Panc1 (cell line): ENCODE measurements at places on chromosomes 5 and 9. TPM values are rescaled to one million over a fixed set of nuclear protein-coding genes. Genes with fewer than 3 reads are reported as not detected.

Gene ASTN2
- total RNA-seq = 3.9 TPM

Gene ADAMTS12
- 0.15 TPM for total RNA-seq

Gene LCN9
- total RNA-seq = not detected

Gene TAF1L
- not detected for total RNA-seq

Gene FOXD4L3
- total RNA-seq = not detected

Gene STC2
- total RNA-seq = 32.2 TPM

Gene SEMA6A
- total RNA-seq = 0.54 TPM

Gene SETD9
- total RNA-seq = 20.5 TPM

Gene SOX30
- total RNA-seq = not detected

Gene CCDC192
- not detected for total RNA-seq

DNA sequence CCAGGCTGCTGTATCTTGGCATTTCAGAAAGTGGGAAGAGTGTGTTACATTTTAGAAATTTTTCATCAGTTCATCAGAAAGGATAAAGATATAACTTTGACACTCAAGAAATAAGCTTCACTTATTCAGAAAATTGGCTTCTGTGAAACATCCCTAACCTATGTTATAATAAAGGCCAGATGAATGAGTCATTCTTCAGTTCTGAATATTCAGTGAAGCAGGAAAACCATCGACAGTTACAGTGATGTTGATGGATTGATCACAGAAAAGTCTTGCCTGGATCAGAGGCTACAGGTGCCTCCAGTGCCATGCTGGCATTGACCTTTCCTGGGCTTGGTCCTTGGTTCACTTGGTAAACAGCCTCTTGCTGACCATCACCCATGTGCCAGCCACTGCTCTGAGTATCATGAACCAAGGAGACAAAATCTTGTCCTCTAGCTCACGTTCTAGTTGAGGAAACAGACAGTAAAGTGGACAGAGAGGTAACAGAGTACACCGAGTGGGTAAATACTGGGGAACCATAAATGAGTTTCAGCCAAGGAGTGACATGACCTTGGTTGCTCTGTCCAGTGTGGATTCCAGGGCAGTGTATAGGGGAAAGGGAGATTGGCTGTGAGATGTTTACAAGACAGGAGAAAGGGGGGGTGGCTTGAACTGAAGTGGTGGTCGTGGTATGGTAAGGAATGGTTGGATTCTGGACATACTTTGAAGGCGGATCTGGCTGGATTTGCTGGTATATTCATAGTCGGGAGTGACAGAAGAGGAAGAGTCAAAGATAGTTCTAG, 98.6 kb downstream of the AMBP start:
- no peaks in the 10 kb centered on the region for H3K4me1 ChIP-seq
- no peak overlapping the region for H3K4me3 ChIP-seq
- no peak for DNase-seq

DNA sequence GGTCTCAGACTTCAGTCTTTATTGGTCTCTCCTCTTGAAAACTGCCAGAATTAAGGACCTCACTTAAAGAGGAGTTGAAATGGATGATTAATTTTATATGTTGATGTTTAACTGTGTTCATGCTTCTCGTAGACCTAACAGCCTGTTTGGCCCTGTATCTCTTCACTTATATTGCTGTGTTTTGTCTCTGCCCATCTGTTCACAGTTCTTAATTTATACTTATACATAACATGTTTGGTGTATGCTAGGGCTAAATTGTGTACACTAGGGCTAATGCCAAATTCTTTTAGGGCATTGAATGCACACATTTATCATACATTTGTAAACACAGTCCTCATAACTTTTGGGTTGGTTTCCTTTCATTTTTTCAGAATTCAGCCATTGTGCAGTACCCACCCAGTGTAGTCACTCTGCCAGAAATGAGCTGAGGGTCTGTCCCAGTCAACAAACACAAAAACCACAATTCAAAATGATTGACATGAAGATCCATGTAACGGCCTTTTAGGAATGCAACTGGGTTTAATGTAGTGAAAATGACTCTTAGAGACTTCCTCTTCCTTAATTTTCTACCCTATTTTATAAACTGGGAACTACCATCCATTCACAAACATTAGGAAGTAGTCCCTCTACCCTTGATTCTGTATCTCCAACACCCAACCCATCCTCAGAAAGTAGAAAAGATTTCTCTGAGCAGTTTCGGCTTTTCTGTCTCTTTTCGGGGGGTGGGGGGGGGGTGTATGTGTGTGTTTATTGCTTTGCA, 668.8 kb upstream of the KLF4 start:
- no peaks in the 10 kb centered on the region for H3K4me1 ChIP-seq
- no peak overlapping the region for H3K27ac ChIP-seq
- no peak overlapping the region for H3K4me3 ChIP-seq

DNA sequence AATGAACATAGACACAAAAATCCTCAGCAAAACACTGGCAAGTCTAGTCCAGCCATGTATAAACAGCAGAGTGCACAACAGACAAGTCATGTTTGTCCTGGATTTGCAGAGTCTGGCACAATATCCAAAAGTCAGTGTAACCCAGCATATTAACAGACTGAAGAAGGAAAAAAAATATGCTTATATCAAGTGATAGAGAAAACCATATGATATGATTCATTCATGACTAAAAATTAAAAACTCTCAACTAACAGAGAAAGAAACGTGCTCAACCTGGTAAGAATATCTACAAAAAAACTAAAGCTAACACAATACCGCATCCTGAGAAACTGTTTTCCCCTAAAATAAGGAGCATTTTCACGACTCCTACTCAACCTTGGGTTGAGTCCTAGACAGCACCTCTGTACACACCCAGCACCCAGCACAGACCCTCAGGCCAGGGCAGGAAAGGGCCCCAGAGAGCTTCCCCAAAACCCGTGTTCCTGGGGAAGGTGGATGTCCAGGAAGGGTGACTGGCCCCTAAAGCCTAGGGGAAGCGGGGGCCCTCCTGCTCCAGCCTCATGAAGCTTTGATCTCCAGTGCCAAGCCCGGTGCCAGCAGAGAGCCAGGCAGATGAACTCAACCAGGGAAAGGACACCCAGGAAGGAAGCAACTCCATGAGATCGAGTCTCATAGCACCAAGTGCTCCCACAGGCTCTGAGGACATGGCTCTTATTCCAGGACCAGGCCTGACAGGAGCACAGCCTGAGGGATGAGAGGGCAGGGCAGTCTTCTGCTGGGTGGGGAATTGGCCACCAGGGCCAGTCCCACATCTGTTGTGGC, 38.9 kb downstream of the ADAMTS2 start:
- no peaks in the 10 kb centered on the region for H3K4me1 ChIP-seq
- H3K36me3 ChIP-seq = no peaks in the 10 kb centered on the region
- no peak overlapping the region for H3K4me3 ChIP-seq
- no peak for DNase-seq

DNA sequence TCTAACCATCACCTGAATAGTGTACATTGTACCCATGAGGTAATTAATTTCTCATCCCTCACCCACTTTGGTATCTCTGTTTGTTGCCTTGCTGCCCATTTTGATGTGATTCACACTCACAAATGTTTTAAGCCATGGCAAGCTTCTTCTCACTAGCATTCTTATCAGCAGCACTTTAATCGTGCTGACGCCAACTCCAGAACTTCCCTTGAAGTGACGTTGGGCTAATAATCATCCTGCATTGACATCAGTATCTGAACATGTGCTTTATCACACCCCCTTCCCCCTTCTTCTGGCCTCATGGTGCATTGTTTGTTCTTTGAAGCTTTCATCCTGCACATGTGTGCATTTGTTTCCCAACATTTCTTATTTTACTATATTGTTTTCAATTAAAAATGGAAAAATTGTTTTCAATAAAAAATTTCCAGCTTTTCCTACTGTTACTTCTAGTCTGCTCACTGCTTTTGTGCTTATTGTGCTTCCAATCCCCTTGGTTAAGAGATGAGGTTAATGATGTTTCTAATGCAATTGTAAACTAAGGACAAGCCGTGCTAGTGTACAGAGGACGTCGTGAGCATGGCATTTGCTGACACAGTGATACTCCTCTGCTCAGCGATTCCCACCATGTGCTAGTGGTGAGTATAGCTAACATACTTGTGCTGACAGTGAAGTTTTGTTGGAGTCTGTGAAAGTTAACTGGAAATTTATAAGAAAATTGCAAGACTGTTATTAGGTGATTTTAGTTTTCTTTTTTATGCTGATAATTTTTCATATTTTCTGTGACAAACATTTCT, 238.5 kb downstream of the KDM4C start:
- H3K4me3 ChIP-seq = no peak overlapping the region
- no peak overlapping the region for H3K27ac ChIP-seq
- no peaks in the 10 kb centered on the region for H3K36me3 ChIP-seq
- no peaks in the 10 kb centered on the region for H3K4me1 ChIP-seq
- H3K27me3 ChIP-seq = no peaks in the 10 kb centered on the region

GRCh38 chr9:4489562-4489918, 728 bp upstream of the SLC1A1 start:
- no peaks in the 10 kb centered on the region for H3K4me1 ChIP-seq
- no peaks in the 10 kb centered on the region; the same call in 1 of the 2 replicates for H3K36me3 ChIP-seq
- no peak for DNase-seq
- H3K27me3 ChIP-seq = no peaks in the 10 kb centered on the region
- peak overlapping the region; percentile 33 for H3K4me3 ChIP-seq
- no peak overlapping the region for H3K27ac ChIP-seq

DNA sequence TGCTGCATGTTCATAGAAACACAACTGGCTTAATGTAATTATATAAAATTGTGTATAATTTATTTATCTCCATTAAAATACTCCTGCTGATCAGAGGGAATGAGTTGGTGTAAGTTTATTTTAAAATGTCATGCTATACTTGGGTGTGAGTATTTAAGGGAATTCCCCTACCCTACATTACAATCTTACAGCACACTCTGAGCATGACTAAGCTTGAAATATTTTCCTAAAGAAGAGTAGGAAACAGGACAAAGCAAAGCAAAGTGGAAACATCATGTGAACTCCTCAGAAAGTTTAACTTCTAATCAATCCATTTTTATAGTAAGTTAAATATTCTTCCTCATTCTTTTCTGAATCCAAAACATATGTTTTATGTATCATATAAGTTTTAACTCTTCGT, 1271.3 kb downstream of the EFNA5 start:
- no peaks in the 10 kb centered on the region for H3K36me3 ChIP-seq
- H3K27ac ChIP-seq = no peak overlapping the region
- no peak overlapping the region for H3K4me3 ChIP-seq
- no peaks in the 10 kb centered on the region for H3K4me1 ChIP-seq
- H3K27me3 ChIP-seq = no peaks in the 10 kb centered on the region
- DNase-seq = no peak

DNA sequence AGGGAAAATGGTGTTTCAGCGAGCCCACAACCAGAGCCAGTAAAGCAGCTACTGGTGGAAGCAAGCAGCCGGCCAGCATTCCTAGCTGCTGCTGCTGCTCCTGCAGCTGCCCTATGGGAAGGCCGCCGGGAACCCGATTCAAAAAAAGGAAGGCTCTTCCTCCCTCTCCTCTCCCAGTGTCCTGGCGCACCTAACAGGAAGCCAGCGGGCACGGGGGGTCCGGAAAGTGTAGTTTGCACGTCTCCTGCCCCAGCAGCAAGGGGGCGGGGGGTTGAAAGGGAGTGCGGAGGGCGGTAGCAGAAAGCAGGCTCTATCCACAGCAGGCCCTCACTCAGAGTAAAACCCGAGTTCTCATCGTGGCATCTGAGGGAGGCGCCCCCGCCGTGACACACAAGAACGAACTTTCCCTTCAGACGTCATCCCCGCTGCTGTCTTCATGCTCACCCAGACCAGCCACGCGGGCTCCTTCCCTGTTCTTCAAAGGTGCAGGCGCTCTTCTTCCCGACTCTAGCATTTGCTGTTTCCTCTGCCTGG, 16.5 kb downstream of the GRXCR2 start:
- peak overlapping the region; percentile 33 for H3K4me3 ChIP-seq
- H3K36me3 ChIP-seq = no peaks in the 10 kb centered on the region
- H3K27ac ChIP-seq = peak overlapping the region; percentile 88
- H3K27me3 ChIP-seq = no peaks in the 10 kb centered on the region
- no peak for DNase-seq

DNA sequence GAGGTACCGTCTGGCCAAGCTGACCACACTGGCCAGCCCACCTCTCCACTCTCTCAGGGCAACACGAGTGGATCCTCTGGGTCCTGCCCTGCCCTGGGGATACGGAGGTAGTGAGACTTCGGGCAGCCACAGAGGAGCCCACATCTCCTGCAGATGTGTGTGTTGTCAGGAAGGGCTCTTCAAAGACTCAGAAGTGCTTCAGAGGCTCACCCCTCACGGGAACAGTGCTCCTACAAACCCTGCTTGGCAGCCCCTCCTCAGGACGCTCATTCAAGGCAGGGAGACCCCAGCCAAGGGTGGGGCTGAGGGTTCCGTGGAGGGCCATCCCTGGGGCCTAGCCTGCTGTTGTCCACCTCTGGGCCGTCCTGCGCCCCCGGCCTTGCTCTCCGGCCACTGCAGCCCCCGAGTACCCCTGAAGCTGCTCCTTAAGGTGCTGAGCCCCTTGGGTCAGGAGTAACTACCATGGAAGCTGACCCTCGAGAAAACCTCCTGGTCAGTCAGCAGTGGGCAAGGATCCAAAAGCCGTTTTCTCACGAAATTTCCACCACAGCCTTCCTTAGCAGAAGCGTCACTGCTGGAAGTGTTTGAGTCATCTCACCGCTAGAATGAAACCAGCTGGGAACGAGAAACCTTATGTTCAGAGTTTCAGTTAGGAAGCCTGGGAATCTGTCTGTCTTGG, 23.2 kb upstream of the LRRC14B start:
- no peaks in the 10 kb centered on the region for H3K36me3 ChIP-seq
- no peak for DNase-seq
- peaks cover 9% of the 10 kb centered on the region; the same call in 1 of the 2 replicates for H3K4me1 ChIP-seq

DNA sequence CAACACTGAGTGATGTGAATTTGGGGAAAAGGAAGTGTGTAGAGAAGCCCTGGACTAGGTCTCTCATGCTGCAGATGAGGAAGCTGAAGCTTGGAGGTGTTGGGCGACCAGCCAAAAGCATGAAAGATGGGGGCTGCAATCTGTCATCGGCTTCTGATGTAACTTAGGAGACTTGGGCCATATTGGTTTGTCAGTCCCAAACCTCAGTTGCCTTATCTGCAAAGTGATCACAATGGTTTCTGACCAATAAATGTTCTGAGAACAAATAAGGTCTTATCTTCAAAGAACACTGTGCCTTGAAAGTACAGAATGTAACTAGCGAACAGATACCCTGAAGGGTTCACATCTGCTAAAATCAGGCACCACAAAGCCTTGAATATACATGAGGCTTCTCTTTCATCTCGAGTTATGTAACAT, 198.4 kb upstream of the NR3C1 start:
- no peak overlapping the region for H3K27ac ChIP-seq
- H3K36me3 ChIP-seq = no peaks in the 10 kb centered on the region
- no peak for DNase-seq
- no peaks in the 10 kb centered on the region for H3K4me1 ChIP-seq

DNA sequence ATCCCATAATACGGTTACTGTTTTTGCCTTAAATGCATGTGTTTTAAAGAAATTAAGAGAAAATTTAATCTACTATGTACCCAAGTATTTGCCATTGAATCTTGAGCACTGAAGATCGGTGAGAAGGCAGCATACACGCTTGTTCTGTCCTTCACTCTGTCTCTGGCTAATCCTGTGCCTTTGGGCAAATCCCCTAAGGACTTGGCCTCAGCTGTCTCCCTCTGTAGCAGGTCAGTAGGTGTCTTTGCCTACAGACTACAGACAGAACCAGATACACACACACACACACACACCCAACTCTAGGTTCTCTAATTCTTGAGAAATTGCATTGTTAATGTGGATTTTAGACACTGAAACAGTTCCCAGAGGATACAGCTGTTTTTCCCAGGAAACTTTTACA, 117.4 kb downstream of the WDR41 start:
- H3K4me1 ChIP-seq = no peaks in the 10 kb centered on the region
- no peak for DNase-seq
- peaks cover 13% of the 10 kb centered on the region; the same call in 1 of the 2 replicates for H3K27me3 ChIP-seq
- H3K27ac ChIP-seq = no peak overlapping the region
- H3K4me3 ChIP-seq = no peak overlapping the region
- no peaks in the 10 kb centered on the region for H3K36me3 ChIP-seq
